ENCODE measurements at places on chromosomes 2 and 18. TPM values are rescaled to one million over a fixed set of nuclear protein-coding genes. Genes with fewer than 3 reads are reported as not detected.

GRCh38 chr2:40419364-40419762 is 32.5 kb downstream of the SLC8A1 start:
- no peaks in the 10 kb centered on the region for H3K36me3 ChIP-seq
- peak overlapping the region; percentile 54 for H3K27ac ChIP-seq

DNA sequence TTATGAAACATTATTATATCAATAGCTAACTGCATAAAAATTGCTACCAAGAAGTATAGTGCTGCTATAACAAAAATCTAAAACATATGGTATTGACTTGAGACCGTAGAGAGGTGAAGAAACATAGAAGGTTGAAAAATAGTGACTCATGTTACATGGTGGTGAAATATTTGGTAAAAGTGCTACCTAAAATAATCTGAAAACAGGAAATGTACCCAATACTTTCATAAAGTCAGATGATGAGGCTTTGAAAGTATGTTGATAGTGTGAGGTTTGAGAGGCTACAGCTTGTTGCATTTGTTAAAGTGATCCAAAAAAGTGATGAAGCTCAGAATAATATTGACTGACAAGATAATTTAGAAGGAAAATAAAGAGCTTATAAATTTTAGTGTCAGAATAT is 718.7 kb upstream of the SLC8A1 start:
- no peak for DNase-seq
- H3K27me3 ChIP-seq = no peaks in the 10 kb centered on the region

- H3K36me3 ChIP-seq = no peaks in the 10 kb centered on the region
- no peak for DNase-seq
- H3K27me3 ChIP-seq = no peaks in the 10 kb centered on the region
- H3K4me1 ChIP-seq = no peaks in the 10 kb centered on the region
- H3K4me3 ChIP-seq = no peak overlapping the region
Measured at GRCh38 chr2:6452702-6453481, 412.8 kb downstream of the CMPK2 start.

- peak within 1 kb of the TSS; percentile 51 for H3K4me3 ChIP-seq
- H3K27ac ChIP-seq = peak within 1 kb of the TSS; percentile 91
- H3K27me3 ChIP-seq = no peaks in the 10 kb centered on the region
- peaks cover 19% of the 10 kb centered on the region for H3K4me1 ChIP-seq
- DNase-seq = no peak
Measured at GRCh38 chr2:70978341-70979179, at the start of gene ANKRD53. TSS of gene ANKRD53 (plus strand) at chr2:70978630. CDS start at chr2:70978646, 16 bp downstream.

DNA sequence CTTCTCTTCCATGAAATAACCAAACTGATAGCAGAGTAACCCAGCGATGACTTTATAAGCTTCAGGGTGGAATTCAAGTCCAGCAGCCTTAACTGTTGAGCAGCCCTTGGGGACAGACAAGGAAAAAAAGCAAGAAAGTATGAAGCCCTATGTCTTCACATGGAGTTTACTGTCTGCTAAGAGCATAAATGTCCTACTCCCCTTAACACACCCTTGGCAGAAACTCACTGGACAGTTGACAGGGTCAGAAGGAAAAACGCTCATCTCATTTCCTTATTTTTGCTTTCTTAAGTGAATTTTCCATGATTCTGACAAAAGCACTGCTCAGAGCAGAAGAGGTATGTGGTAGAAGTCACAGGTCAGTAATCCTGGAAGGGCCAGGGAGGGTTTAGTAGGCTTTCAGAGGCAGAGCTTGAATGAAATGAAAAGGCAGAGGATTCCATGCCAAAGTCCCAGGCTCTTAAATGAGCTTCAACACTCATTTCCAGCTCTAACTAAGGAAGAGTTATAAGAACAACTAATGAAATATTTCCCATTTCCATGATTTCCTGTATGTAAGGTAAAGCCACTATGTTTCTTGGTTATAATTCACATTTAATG is 683.3 kb upstream of the KLHL29 start:
- no peak overlapping the region for H3K4me3 ChIP-seq
- no peak for DNase-seq
- no peaks in the 10 kb centered on the region for H3K4me1 ChIP-seq
- no peaks in the 10 kb centered on the region for H3K36me3 ChIP-seq
- H3K27ac ChIP-seq = peak overlapping the region; percentile 1
- no peaks in the 10 kb centered on the region for H3K27me3 ChIP-seq

GRCh38 chr2:95728878-95729596 is 137.2 kb downstream of the TRIM43 start:
- no peak overlapping the region for H3K4me3 ChIP-seq
- H3K27ac ChIP-seq = no peak overlapping the region
- no peaks in the 10 kb centered on the region for H3K4me1 ChIP-seq

DNA sequence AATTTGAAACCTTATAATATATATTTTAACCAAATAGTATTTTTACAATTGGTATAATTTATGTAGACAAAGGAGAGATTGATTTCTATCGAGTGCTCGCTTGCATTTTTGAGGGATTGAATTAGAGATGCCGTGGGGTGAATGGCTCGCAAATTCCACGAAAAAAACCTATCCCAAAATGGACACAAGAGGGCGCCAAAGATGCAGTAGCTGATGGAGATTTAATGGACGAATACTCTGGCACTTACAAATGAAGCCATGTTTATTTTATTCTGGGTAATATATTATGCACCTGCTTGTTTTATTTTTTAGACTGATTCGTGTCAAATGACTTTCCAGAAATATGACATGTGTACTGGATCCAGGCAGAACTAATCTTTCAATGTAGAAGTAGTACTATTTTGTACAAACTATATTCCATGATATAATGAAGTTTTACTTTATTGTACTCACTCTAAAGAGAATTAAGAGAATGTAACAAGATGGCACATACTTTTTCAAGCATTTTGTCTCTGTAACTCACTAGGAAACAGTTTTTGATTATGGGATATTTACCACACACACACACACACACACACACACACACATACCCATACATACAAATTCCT is 505.4 kb downstream of the PLCL1 start:
- no peaks in the 10 kb centered on the region for H3K27me3 ChIP-seq
- no peaks in the 10 kb centered on the region for H3K4me1 ChIP-seq
- no peaks in the 10 kb centered on the region for H3K36me3 ChIP-seq

The TUBB8B gene
- total RNA-seq = not detected

GRCh38 chr2:54524226-54524991 is 68.3 kb downstream of the SPTBN1 start:
- H3K36me3 ChIP-seq = peaks cover 37% of the 10 kb centered on the region
- DNase-seq = no peak
- peak overlapping the region; percentile 74 for H3K27ac ChIP-seq
- peaks cover 89% of the 10 kb centered on the region for H3K4me1 ChIP-seq
- H3K27me3 ChIP-seq = no peaks in the 10 kb centered on the region

The STAT4 gene
- total RNA-seq = 15.2 TPM

The MLPH gene
- 108 TPM for total RNA-seq

- H3K27ac ChIP-seq = no peak overlapping the region
- DNase-seq = no peak
- no peaks in the 10 kb centered on the region for H3K4me1 ChIP-seq
- H3K36me3 ChIP-seq = no peaks in the 10 kb centered on the region
Measured at GRCh38 chr2:180554330-180554729, 426.1 kb upstream of the UBE2E3 start.

The PSMD14 gene
- total RNA-seq = 25.3 TPM

The GIGYF2 gene
- 57.1 TPM for total RNA-seq

The VWC2L gene
- total RNA-seq = not detected

DNA sequence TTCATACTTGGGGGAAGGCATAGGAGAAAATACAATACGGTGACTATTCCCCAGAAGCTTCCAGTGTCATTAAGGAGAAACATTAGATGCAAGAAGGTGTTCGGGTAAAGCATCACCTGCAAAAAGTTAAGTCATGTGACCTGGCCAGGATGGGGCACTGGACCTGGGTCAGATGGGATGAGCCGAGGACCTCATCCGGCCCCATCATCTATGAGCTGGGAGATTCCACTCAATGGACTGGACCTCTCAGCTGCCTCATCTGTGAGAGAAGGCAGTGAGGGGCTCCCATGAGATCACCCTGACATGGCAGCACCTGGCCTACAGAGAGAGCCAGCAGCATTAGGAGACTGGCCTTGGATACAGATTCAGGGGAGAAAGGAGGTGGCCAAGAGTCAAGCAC is 111.4 kb upstream of the TEX51 start:
- no peaks in the 10 kb centered on the region for H3K27me3 ChIP-seq
- H3K27ac ChIP-seq = no peak overlapping the region
- DNase-seq = no peak
- no peak overlapping the region for H3K4me3 ChIP-seq

DNA sequence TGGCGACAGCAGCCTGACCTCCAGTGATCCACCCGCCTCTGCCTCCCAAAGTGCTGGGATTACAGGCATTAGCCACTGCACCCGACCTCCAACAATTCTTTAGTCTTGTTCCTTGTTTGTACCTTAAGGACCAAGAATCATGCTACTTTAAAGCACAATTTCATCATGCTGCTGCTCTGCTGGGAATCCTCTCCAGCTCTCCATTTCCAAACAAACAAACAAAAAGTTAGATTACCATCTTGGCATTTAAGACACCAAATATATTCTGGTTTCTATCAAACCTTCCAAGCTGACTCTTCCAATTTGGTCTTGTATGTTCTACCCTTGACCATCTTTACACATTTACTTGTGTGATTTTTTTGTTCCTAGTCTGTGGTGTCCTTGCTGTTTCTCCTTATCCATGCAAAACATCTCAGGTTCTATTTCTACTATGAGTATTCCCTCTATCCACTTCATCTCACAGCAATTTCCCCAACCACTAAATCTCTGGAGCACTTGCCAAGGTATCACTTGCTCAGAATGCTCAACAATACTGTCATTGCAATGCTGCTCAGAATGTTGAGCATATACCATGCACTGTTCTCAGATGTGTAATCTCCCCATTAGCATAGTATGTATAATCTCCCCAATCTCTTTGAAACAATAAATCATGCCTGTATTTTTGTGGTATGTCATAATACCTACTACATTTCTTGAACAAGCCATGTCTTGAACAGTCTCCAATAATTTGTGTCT is 73.2 kb upstream of the GALNT5 start:
- no peak overlapping the region for H3K27ac ChIP-seq
- H3K36me3 ChIP-seq = no peaks in the 10 kb centered on the region
- no peak overlapping the region for H3K4me3 ChIP-seq
- H3K27me3 ChIP-seq = no peaks in the 10 kb centered on the region
- no peak for DNase-seq

DNA sequence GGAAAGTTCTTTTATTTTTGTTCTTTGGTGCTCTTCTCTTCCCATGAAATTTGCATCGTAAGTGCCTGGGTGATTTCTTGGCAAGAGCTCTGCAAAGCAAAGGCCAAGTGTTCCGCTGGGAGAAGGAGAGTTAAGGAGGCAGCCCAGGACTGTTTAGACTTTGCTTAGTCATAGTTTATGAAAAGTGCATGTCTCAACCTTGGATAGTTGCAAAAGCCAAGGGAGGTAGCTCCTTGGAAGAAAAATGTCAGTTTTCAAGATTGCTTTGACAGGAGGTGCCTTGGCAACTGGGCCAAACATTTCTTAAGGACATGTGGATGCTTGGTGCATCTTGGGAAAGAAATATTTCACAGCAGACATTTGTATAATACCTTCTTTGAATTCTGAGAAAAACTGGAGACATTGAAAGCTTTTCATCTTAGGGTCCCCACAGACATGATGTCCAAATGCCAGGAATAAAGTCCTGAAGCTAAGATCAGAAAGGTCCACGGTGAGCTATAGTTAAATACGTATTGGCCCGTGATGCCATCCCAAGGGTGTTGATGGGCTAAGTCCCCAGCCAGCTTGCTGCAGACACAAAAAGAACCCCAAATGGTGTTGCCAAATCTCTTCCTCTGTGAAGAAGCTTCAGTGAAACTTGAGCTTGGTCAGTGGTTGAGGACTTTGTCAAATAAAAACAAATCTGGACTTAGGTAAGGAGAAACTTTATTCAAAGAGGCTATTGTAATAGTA is 96.3 kb upstream of the THUMPD2 start:
- H3K27me3 ChIP-seq = no peaks in the 10 kb centered on the region
- no peaks in the 10 kb centered on the region for H3K36me3 ChIP-seq
- H3K4me3 ChIP-seq = no peak overlapping the region
- DNase-seq = no peak
- H3K27ac ChIP-seq = no peak overlapping the region
- H3K4me1 ChIP-seq = peaks cover 5% of the 10 kb centered on the region

The SPATA3 gene
- not detected for total RNA-seq

DNA sequence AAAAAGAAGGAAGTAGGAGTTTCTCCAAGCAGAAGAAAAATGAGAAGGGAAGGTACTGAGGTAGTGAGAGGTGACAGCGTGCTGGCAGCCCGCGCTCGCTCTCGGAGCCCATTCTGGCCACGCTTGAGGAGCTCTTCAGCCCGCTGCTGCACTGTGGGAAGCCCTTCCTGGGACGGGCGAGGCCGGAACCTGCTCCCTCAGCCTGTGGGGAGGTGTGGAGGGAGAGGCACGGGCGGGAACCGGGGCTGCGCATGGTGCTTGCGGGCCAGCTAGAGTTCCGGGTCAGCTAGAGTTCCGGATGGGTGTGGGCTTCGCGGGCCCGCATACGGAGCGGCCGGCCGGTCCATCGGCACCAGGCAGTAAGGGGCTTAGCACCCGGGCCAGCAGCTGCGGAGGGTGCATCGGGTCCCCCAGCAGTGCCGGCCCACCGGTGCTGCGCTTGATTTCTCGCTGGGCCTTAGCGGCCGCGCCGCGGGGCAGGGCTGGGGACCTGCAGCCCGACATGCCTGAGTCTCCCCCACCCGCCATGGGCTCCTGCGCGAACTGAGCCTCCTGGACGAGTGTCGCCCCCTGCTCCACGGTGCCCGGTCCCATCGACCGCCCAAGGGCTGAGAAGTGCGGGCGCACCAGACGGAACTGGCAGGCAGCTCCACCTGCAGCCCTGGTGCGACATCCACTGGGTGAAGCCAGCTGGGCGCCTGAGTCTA is 11.1 kb upstream of the CYS1 start:
- no peaks in the 10 kb centered on the region for H3K27me3 ChIP-seq
- DNase-seq = no peak
- H3K4me3 ChIP-seq = peak overlapping the region; percentile 34
- no peak overlapping the region for H3K27ac ChIP-seq
- H3K36me3 ChIP-seq = no peaks in the 10 kb centered on the region

DNA sequence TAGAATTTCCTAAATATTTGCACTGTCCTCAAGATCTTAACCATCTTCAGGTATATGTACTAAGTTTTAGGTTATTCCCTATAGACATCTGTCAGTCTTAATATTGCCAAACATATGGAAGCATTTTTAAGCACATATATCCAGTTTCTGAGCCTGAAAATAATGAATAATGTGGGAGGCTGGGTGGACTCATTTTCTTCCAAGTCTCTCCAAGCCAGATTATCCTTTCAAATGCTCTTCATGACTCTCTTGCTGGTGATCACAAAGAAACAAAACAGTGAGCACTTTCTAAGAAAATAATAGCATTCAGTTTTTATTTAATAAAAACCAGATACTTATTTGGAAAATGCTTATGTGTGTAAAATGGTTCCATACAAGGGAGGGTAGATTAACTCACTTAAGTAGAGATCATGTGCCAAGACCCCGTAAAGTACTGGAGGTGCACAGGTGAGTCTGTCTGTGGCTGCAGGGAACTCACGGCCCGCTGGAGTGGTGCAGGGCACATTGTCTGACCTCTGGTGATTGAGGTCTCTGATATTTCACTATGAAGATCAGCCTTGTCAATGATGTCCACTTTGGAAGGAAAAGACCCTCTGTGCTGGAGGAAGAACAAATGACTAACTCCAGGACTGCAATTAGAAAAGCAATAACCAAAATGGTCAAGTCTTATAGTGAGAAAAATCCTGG is 161.6 kb downstream of the TMEM18 start:
- no peaks in the 10 kb centered on the region for H3K27me3 ChIP-seq
- H3K4me1 ChIP-seq = no peaks in the 10 kb centered on the region
- DNase-seq = no peak
- no peak overlapping the region for H3K4me3 ChIP-seq

- peak overlapping the region; percentile 33 for H3K4me3 ChIP-seq
- H3K27me3 ChIP-seq = peaks cover 81% of the 10 kb centered on the region
- DNase-seq = no peak
- no peaks in the 10 kb centered on the region for H3K4me1 ChIP-seq
- H3K36me3 ChIP-seq = no peaks in the 10 kb centered on the region
Measured at GRCh38 chr2:176087330-176088047, 3.7 kb upstream of the EVX2 start.
